ENCODE measurements at places on chromosomes 1 and 21.

- no peak for DNase-seq
Measured at GRCh38 chr1:5393603-5394002, 598.6 kb downstream of the NPHP4 start.

- no peak for DNase-seq
Measured at GRCh38 chr1:171258943-171259342, 10.6 kb downstream of the FMO1 start.

DNA sequence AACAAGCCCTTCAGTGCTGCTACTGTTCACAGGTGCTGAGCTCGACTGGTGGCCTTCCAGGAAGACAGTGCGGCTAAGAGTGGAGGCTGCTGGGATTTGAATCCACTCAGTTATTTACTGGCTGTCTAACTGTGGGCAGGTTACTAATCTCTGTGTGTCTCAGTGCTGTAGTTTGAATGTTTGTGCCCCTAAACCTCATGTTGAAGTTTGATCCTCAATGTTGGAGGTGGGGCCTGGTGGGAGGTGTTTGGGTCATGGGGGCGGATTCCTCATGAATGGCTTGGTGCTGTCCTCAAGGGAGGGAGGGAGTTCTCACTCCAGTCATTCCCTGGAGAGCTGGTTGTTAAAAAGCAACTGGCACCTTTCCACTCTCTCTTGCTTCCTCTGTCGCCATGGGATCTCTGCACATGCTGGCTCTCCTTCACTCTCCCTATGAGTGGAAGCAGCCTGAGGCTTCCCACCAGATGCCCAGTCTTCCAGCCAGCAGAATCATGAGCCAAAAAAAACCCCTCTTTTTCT is 334.8 kb downstream of the RPS6KC1 start:
- DNase-seq = no peak

DNA sequence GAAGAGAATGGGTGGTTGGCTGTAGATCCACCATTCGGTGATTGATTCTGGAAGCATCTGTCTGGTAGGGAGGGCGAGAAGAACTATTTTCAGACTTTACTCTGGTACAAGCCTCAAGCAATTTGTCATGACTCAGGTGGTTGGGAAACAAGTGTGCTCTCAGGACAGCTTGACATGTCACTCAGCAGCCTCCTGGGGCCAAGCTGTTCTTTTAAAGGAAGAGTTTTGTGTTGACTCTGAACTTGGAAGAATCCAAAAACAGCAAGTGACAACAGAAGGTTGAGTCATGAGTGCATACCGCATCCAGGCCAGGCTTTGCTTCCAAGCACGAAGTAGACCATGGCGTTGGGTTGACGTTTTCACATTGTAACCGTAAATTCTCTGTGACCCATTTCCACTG is 65.9 kb downstream of the CLIC6 start:
- DNase-seq = no peak

DNA sequence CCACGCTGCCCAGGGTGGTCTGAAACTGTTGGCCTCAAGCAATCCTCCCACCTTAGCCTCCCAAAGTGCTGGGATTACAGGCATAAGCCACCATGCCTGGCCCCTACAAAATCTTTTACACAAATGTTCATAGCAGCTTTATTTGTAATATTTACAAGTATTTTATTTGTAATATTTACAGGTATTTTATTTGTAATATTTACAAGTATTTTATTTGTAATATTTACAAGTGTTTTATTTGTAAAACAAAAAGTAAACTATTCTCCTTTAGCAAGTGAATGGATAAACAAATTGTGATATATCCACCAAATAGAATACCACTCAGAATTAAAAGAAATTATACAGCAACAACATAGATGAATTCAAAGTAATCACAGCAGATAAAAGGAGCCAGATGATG is 11.4 kb upstream of the FNBP1L start:
- DNase-seq = no peak

DNA sequence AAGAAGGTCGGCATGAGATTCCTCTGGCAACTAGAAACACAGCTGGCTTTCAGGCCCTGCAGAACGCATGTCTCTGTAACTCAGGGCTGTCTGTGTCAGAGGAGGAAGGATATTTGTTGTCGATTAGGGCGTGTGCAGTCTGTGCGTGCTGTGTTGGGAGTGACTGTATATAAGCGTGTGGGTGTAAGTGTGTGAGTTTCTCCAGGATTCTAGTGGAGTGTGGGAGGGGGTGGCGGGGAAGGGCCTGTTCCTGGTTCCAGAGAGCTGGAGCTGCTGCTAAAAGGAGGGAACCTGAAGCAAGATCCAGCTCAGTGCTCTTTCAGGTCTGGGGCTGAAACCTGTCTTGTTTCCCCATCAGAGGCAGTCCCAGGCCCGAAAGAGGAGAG is 74.3 kb downstream of the SLC16A1 start:
- no peak for DNase-seq

GRCh38 chr1:12608311-12608957 is 9.6 kb downstream of the DHRS3 start:
- DNase-seq = no peak

DNA sequence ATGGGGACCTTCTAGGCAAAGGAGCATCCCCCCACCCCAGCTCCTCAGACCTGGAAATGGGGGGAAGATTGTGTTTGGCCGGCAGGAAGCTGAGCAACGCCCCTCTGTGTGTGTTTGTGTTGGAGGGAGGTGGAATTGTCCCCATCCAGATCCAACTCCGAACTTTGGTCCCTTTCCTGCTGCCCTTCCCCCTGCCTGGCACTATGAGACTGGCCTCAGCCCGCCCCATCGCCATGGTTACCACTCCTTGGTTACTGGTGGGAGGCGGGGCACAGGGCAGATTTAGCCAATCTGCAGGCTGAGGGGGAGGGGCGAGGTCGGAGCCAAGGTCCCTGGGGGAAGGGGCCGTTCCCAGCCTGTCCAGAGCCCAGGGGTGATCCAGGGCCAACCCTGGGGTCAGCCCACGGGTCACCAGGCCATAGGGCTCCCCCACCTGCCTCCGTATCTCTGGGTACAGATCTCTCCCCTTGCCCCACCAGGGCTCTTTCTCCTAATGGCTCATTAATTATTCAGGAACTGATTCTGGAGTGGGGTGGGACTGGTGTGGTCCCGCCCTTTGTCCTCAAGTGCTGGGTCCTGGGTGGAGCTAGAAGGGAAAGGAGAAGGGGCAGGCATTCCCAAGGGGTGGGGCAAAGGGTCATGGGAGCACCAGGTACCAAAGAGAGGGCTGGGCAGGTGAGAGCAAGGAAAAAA is 15.2 kb downstream of the PTPRF start:
- peak; percentile 89 for DNase-seq

DNA sequence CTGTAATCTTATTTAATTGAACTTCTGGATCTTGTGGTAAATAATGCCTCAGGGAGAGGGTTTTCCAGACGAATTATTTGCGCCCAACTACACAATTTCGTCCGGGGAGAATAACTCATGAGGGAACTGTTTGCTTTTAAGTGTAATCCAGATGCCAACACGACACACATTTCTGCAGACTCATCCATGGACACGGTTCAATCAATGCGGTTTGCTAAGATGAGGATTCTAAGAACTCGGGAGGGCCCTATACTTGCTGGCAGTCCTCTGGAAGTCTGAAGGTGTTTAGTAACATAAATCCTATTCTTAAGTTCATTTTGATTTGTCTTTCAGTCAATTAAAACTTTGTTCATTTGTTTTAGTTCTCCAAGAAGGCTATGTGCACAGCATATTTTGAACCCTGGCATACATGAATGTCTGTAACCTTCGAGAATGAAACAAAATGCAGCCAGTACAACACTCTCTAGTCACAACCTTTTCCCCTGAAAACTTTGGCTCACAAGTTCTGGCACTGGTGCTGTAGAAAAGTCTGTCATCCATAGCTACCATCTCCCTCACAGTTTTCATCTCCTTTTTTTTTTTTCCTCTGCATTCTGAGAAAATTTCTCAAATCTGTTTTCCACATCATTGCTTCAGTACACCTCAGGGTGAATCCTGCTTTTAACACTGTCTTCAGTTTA is 38.8 kb downstream of the DIPK1A start:
- no peak for DNase-seq

GRCh38 chr1:27809883-27810282 is 20.7 kb upstream of the PPP1R8 start:
- DNase-seq = no peak

- no peak for DNase-seq
Measured at GRCh38 chr1:30637183-30637980, 86.0 kb downstream of the MATN1 start.

Data from BE2C (cell line).